ENCODE measurements at places on chromosomes 7 and 10.

DNA sequence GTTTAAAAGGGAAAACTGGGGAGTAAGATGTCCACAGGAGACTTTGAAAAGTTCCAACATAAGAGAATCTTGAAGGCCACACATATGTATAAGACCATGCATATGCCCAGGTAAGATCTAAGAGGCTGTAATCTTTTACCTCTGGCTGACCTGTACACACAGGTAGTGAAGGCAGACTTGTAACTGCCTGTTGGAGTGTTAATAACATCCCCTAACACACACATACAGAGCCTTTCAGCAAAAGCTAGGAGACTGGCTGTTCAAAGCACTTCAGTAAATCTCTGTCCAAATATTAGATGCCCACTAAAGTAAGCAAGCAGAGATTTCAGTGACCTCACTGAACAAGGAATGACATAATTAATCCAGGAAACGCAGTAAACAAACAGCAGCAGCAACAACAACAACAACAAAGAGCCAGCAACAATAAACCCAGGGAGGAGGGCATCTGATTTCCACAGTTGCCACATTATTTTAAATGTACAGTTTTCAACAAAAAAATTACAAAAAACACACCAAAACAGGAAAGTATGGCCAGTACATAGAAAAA lies 15.0 kb downstream of the CYP51A1 start:
- no peak for DNase-seq

- no peak for DNase-seq
Observed at GRCh38 chr7:2928256-2928612, 84.1 kb upstream of the GNA12 start.

DNA sequence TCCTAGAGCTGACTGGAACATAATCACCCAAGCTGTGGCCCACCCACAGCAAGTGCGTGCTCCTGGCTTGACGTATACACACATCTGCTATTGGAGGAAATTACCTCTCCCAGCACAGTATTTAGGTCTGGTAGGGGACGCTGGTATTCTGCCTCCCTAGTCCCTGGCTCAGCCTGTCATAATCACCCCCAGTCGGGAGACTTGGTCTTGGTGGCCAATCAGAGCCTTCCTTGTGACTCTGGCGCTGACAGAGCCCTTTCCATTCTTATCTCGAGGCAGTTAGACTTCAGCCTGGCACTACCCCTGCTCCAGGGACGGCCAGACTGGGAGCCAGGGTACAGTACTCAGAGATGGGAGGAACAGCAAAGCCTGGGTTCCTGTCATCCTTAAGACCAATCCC lies 14.3 kb upstream of the PRKAG2 start:
- no peak for DNase-seq

- no peak for DNase-seq
Observed at GRCh38 chr7:90689260-90689659, 93.1 kb downstream of the CDK14 start.

GRCh38 chr7:25359471-25360059 lies 131.3 kb upstream of the NPVF start:
- DNase-seq, result peak; percentile 52

DNA sequence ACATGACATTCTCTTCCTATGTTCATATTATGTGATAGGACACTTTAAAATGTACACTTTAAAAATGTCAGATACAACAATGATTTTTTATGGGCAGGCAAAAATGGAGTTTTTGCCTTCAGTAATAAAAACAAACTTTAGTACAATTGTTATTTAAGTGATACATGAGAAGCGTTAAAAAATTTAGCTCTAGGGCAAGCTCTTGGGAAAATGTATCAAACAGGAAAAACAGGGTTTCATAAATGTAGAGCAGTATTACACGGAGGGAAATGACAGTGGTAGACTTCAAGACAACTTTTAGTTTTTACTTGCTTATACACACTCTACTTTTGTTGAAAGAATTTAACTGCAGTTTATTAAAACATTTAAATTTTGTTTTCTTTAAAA lies 1.5 kb downstream of the FHIP2A start:
- no peak for DNase-seq

- DNase-seq, result no peak
Observed at GRCh38 chr7:4798706-4799235, 23.3 kb downstream of the AP5Z1 start.

DNA sequence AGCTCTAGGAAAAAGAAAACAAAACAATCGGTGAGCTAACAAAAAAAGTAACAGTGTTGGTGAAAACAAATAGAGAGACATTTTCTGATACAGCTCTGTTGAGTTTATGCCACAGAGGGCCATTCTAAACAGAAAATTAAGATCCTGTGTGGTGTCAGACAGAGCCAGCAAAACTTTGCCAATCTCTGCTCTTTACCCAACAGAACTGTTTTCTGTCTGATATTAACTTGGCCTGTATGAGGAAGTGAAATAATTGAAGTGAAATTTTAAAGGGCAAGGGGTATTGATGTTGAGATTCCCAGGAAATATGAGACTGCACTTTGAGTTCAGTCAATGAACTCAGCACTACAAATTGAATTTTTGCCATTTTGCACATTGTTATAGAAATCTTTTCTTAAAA lies 101.0 kb downstream of the AOAH start:
- no peak for DNase-seq

GRCh38 chr10:48649349-48649944 lies 35.2 kb upstream of the WDFY4 start:
- no peak for DNase-seq

DNA sequence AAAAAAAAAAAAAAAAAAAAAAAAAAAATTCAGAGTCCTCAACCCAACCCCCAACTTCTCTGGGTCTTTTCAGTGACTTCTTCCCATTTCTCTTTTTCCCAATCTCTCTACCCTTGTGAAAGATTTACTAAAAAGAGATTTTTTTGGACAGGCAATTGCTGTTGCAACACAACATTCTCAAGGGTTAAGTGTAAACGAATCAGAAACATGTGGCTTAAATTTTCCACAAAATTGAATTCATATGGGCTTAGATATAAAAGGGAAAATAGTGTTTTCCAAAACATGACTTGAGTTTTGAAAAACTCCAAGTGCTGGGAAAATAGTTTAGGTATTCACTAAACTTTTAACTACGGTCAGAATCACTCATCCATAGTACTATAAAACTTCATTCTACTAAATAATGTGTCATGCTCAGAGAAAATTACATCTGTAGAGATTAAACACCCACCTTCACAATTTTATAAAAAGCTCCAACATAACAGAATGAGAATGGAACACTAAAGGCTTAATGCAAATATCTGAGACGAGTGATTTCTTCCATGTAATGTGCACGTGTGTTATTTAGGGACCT lies 643.1 kb downstream of the PARD3 start:
- no peak for DNase-seq

DNA sequence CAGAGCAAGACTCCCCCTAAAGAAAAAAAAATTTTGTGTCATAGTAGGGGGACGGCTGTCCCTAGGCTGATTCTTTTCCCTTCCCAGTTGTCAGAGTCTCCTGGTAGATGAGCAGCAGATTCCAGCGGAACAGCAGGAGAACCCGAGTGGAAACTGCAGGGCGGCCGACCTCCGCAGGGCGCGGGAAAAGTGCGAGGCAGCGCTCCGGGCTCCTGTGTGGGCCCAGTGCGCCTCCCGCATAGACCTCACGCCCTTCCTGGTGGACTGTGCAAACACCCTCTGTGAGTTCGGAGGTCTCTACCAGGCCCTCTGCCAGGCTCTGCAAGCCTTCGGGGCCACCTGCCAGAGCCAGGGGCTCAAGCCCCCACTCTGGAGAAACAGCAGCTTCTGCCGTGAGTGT lies 46.0 kb downstream of the ZAN start:
- no peak for DNase-seq

GRCh38 chr10:71667387-71667752 lies 52.2 kb downstream of the C10orf105 start:
- DNase-seq, result no peak

GRCh38 chr7:43628431-43628830 lies 45.5 kb downstream of the STK17A start:
- no peak for DNase-seq

- DNase-seq, result peak; percentile 89
Observed at GRCh38 chr10:103637927-103638557, 144.5 kb downstream of the NEURL1 start.

DNA sequence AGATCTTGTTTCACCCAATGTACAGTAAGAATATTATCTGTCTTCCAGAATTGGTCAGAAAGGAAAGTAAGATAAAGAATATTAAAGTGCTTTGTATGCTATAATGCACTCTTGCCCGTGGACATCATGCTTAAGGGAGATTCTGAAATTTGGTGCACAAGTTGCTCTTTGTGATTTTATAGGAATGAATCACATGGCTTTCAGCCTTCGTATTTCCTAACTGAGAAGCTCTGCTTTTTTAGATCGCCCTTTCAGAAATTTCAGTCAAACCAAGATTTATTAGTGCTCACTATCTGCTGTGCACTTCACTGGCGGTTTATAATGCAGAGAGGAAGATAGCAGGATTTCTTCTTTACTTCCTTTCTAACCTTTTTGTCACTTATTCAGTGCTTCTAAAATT lies 1248.5 kb upstream of the LRRN3 start:
- no peak for DNase-seq

- DNase-seq, result no peak
Observed at GRCh38 chr10:6543431-6544005, 36.6 kb downstream of the PRKCQ start.

DNA sequence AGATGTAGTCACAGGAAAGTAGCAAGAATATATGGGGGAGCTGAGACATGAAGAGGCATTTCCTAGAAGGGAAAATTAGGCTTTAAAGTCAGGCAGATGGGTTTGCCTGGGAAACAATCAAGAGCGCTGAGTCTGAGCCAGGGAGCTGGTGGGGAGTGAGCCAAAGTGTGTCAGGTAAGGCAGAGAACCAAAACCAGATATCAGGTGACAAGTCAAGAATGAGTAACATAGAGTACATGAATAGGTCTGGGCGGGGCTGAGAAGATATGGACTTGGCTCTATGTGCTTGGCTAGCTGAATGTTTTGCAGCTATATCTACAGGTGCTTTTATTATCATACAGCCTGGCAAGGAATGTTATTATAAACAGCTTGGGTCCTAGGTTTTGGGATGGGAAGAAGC lies 49.3 kb downstream of the GPR141 start:
- DNase-seq, result no peak

DNA sequence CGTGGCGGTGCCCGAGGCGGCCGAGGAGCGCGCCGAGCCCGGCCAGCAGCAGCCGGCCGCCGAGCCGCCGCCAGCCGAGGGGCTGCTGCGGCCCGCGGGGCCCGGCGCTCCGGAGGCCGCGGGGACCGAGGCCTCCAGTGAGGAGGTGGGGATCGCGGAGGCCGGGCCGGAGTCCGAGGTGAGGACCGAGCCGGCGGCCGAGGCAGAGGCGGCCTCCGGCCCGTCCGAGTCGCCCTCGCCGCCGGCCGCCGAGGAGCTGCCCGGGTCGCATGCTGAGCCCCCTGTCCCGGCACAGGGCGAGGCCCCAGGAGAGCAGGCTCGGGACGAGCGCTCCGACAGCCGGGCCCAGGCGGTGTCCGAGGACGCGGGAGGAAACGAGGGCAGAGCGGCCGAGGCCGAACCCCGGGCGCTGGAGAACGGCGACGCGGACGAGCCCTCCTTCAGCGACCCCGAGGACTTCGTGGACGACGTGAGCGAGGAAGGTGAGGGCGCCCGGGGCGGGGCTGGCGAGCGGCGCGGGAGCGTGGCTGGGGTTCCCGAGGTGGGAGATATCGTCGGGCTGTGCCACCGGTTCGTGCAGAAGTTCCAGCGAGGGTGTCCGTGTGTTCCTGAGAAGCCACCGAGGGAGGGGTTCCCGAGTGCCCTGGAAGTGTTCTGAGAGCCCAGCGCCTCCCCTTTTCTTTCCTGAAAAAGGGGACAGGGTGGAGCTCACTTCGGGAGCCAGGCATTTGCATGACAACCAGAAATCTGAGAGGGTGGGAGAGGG lies 495 bp downstream of the EIF3B start:
- DNase-seq, result peak; percentile 28

GRCh38 chr7:45709168-45710042 lies 135.2 kb downstream of the ADCY1 start:
- no peak for DNase-seq

- peak; percentile 27 for DNase-seq
Observed at GRCh38 chr10:132904181-132904813, 38.1 kb downstream of the CFAP46 start.

DNA sequence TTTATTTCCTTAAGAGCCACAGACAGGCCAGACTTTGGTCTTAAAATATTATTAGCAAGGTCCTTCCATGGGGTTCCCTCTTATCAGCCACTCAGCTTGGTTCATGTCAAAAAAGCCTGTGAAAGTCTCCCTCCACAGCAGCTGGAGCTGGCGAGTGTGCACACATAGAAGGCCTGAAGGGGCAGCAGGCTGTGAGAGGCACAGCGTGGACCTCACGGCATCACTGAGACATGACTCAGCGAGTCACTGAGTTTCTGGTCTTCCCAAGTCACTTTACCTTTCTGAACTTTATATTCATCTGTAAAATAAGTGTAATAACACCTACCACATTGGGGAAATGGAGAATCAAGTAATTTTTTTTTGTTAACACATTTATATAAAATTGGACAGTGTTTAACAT lies 8.7 kb downstream of the TAF3 start:
- DNase-seq, result no peak

GRCh38 chr10:128386231-128386630 lies 260.0 kb upstream of the MKI67 start:
- no peak for DNase-seq

- DNase-seq, result no peak
Observed at GRCh38 chr10:124120410-124121061, 27.1 kb upstream of the CHST15 start.

DNA sequence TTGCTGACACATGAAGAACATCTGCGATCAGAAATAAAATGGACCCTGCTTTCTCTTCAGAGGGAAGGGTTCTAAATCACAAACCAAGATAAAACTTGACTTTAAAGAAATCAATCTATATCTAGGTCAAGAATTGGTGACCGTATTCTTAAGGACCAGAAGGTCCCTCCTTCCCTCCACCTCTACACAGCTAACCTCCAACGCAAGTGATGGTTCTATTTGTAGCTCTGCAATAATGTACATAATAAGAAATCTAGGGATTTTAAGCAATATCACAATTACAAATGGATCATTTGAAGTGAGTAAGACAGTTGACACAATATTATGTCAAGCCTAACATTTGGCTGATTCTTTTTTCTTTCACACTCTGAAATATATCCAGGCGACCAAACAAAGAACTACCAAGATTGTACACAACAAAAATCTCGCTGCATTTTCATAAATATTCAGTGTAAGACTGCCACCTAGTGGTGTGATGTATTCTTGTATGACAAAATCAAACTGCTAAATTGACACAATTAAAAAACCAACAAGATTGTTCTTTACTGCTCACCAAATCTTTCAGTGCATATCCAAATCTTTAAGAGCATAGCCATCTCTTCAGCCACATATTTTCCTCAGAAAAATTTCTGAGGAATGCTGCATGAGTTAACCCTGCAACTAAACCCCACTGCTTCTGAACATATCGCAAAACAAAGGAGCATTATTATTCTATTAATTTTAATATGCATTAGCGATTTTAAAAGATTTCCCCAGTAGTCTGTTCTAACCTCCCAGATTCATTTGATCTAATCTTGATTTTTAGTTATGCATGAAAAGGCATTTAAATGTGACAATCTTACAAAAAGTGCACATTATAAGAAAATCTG lies 44.5 kb downstream of the ICA1 start:
- no peak for DNase-seq

All from right hindlimb (tissue), 1 donor.